ENCODE measurements at places on chromosomes 1 and 21.

GRCh38 chr1:228405200-228405978 is 1.2 kb downstream of the TRIM11 start:
- no peak for DNase-seq

DNA sequence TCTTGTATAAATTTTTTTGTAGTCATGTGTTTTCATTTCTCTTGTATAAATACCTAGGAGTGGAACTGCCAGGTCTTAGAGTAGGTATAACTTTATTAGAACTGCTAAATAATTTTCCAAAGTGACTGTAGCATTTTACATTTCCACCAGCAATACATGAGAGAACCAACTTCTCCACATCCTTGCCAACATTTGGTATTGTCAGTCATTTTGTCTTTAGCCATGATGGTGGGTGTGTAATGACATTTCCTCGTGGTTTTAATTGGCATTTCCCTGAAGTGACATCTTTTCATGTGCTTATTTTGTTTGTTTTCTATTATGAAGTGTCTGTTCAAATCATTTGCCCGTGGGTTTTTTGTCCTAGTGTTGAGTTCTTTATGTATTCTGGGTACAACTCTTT is 29.7 kb downstream of the ZBTB8A start:
- no peak for DNase-seq

DNA sequence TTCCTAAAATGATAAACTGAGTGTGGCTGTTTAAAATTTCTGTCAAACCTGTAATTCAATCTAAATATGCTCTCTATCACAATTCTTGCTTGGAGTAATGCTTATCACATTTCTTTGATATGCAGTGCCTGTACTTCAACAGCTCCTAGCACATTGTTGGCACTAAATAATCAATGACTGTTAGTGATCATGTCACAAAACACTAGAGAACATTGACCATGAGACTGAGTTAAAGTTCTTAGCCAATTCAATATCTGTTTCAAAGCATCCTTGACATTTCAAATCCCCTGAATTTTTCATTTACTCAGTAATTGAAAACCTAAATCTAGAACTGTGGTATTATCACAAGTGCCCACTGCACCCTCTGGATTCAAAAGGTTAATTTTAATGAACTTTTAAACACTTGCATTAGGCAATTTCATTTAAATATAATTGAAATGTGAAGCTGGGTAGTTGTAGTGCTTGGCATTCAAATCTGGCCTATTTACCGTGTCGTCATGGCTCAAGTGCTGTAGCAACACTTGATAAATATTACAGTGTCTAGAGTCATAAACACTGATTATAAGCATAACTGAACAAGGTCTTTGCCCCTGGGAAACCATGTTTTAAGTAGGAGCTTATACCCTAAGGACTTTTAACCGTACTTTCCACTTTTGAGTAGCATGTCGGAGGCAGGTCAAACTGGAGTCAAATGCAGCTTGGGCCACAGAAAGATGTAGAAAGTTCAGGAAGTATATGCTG is 143.6 kb downstream of the LRRC7 start:
- DNase-seq = no peak

DNA sequence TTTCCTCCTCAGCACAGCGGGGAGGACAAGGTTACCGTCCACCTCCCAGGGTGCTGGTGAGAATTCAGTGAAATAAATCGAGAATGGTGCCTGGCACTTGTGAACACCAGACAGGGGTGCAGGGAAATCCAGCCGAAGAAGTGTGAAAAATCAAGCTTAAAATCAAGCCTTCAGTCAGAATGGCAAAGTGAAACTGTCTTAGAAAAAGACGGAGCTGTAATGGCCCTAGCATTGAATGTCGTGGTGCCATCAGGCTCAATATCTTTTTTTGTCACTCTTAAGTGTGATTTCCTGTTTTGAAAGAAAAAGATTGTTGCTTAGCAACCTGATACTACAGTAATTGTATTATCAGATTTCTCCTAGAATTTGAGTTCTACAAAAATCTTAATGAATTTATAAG is 22.1 kb downstream of the EDARADD start:
- DNase-seq = no peak

GRCh38 chr1:85577419-85578320 is 2.9 kb upstream of the CCN1 start:
- DNase-seq = no peak

DNA sequence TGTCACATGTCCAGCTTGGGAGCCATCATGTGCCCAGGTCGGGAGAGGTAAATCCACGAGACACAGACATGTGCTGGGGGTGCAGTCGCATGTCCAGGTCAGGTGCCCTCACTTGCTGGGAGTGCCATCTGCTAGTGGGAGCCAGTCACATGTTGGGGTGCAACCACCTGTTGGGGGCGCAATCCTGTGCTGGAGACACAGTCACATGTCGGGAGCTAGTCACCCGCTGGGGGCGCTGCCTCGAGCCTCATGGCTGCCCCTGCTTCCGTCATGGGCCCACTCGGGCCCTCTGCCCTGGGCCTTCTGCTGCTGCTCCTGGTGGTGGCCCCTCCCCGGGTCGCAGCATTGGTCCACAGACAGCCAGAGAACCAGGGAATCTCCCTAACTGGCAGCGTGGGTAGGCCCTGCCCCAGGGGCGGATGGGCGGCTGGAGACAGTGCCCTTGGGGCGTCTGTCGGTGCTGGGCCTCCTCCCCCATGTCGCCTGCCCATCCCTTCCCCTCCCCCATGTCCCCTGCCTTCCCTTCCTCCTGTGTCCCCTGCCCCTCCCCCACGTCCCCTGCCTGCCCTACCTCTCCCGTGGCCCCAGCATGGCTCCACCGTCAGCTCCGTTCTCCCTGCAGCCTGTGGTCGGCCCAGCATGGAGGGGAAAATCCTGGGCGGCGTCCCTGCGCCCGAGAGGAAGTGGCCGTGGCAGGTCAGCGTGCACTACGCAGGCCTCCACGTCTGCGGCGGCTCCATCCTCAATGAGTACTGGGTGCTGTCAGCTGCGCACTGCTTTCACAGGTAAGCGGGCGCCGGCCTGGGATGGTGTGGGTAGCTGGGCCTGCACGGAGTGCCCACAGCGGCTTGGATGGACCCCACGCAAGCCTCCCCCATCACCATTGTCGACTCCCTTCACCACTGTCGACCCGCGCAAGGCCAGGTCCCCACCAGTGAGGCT is at the start of gene PRSS38:
Gene PRSS38 (plus strand): TSS at position 208 of the 942 bp plus-strand sequence. CDS start 42 bp downstream, at position 250.
- DNase-seq = no peak

GRCh38 chr1:76079475-76080227 is 5.1 kb downstream of the ST6GALNAC3 start:
- no peak for DNase-seq

GRCh38 chr1:49995734-49996133 is 28.0 kb downstream of the AGBL4 start:
- no peak for DNase-seq

DNA sequence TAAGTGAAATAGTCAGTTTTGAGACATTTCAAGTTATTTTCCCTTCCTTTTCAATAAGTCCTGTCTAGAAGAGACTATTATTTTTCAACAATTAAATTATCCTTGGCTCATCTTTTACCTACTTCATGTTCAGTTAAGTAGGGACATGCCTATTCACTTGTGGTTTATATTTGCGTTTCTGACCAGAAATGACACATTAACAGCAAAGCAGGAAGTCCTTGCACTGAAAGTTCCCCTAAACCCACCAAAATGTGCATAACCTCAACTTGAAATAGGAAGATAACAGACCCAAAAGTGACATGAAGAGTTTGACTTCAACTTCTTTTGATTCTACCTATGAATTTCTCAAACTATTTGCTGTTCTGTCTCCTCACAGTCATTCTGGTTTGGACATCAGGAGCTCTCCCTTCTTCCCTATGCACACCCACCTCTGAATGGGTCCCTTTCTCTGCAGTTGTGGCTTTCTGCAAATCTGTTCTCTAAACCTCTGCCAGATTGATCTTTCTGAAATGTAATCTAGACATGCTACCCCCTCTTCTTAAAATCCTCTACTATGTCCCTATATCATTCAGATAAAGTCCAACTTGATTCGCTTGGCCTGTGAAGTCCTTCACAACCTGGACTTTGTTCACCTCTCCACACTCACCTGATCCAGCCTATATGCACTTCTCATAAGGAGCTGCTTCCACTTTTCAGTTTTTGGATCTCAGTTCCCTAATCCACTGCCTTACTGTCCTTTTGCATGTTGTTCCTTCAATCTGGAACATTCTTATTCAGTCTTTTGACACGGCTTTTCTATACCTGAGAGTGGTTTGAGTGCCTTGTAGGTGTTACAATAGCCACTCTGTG is 661.5 kb upstream of the ADGRL4 start:
- no peak for DNase-seq

DNA sequence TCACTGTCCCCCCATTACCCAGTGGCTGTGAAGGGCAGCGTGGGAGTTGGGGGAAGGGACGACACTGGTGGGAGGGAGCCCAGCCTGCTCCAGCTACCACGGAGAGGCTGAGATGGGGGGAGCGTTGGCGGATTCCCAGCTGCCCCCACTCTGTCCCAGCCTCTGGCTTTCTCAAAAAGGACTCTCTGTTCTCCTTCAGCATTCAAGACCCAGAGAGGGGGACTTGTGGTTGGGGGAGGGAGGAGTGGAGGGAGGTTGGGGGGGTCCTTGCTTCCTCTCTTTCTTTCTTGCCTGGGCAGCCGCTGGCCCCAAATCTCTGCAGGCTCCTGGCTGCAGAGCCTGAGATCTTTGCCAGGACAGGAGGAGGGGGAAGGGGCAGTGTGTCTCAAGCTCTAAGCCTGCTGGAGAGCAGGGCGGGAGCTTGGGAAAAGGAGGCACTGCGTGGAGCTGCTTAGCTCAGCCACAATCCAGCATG is 2.2 kb downstream of the ATP1A2 start:
- DNase-seq = no peak

GRCh38 chr21:34807146-34807880 is 138.5 kb downstream of the CLIC6 start:
- peak; percentile 25 for DNase-seq

- no peak for DNase-seq
Measured at GRCh38 chr1:52096216-52096615, 40.1 kb downstream of the BTF3L4 start.

- no peak for DNase-seq
Measured at GRCh38 chr1:204340081-204340889, 19.4 kb downstream of the PLEKHA6 start.

DNA sequence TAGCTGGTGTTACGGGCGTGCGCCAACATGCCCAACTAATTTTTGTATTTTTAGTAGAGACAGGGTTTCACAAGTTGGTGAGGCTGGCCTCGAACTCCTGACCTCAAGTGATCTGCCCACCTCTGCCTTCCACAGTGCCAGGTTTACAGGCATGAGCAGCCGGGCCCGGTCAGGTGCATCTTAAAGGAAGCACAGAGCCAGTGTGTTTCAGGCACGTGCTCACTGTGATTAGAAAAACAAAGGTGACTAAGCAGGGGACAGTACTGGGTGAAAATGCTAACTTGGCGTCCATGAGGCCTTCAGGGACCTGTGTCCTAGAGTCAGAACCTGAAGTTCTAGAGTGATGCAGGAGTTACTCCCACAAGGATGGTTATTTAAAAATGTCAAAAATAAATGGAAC is 60.0 kb upstream of the GJA8 start:
- DNase-seq = no peak

DNA sequence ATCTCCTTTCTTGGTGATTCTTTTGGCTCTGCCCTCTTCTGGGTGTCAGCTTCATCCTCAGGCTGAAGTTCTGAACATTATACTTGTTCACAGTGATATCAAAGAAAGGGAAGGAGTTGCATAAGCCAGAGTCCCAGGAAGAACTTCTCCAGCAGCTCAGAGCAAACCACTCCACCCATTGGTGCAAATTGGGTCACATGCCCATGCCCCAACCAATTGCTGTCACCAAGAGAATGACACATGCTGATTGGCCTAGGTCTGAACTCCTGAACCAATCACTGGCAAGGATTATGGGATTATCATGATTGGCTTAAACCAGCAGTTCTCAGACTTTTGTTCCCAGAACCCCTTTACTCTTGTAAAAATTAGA is 256.5 kb upstream of the TMEM51 start:
- DNase-seq = no peak

- DNase-seq = no peak
Measured at GRCh38 chr1:178513278-178513983, 522 bp downstream of the TEX35 start.

- DNase-seq = no peak
Measured at GRCh38 chr1:77276941-77277340, 4.9 kb upstream of the AK5 start.

- no peak for DNase-seq
Measured at GRCh38 chr1:7526196-7526866, 244.8 kb upstream of the VAMP3 start.

DNA sequence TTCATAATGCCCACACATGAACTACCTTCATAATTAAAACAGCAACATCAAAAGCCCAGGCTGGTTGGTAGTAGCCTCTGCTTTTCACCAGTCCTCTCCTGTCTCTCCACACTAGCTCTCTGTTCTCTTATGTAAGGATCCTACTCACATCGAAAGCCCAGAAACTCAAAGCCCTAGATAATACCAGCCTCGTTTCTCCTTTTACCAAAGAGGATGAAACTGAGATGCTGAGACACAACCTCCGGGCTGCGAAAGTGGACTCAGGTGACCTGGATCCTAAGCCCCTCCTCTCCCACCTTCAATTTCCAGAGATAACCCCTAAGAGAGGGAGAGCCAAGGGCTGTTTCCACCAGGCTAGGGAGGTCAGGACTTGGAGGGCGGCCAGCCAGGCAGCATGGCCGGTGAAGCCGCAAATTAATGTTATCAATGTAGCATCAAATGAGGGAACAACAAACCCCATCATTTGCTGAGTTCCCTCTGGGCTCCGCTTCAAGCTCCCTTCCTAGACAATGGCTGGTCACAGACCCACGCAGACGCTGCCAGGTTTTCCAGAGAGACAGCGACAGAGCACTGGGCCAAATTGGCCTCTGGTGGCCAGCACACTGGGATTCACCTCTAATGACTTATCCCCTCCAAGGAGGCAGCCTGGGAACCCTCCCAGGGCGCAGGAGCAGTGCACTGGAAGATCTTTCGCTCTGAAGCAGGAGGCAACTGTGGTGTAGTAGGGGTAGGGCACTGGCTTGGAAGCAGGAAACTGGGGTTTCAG is 20.7 kb upstream of the STMN1 start:
- no peak for DNase-seq

GRCh38 chr1:94142022-94142421 is 21.1 kb upstream of the ABCA4 start:
- no peak for DNase-seq

GRCh38 chr1:212643877-212644276 is 35.3 kb downstream of the ATF3 start:
- no peak for DNase-seq

- no peak for DNase-seq
Measured at GRCh38 chr1:65266476-65266875, 42.9 kb upstream of the DNAJC6 start.

- no peak for DNase-seq
Measured at GRCh38 chr1:56410405-56410804, 169.0 kb downstream of the PLPP3 start.

DNA sequence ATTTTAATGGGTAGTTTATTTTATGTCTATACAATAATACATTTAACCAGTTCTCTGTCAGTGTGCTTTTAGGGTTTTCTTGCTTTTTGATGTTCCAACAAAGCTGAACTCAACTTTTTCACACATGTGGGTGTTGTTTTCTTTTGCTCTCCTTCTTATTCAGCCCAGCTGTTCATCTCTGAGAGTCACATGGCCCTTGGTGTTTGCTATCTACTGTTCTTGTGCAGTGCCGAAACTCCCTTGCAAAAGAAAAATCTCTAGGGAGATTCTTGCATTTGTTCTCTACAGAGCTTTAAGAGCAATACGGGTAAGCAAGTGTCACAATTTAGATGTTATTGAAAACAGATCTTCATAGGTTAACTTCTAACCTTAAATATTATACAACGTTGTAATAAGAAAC is 281.1 kb upstream of the CXADR start:
- no peak for DNase-seq

Data from activated CD8-positive, alpha-beta memory T cell treated with anti-CD3 and anti-CD28 coated beads for 1 hour (primary cell).